ENCODE measurements at places on chromosomes 6 and 20.

DNA sequence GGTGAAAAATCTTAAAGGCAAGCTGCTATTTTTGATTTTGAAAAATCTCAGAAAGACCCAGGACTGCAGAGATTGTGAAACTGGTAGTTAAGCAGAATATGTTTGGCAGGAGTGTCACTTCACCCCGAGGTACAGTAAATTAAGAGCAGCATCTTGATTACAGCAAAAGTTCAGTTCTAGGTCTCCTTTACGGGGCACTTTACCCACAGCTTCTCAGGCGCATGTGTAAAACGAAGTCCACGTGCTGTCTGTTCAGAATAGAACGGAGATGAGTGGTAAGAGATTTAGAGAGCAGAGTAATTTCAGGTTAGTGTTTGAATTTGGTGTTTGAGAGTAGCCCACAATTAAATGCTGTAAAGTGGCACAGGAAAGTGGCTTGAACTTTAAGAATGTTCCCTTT is 84.0 kb downstream of the FARS2 start:
- DNase-seq, result no peak

GRCh38 chr6:38459291-38459690 is 180.4 kb downstream of the BTBD9 start:
- no peak for DNase-seq

DNA sequence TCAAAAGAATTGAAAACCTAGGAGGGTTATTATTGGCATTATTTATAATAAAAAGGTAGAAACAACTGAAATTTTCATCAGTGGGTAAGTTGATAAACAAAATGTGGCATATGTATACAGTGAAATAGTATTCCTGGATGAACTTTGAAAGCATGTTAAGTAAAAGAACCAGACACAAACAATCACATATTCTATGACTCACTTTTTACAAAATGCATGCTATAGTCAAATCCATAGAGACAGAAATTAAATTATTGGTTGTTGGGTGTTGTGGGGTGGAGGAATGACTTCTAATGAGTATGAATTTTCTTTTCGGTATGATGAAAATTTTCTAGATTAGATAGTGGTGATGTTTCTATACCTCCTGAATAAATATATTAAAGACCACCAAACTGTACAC is 94.6 kb downstream of the LRRC1 start:
- DNase-seq, result no peak

- no peak for DNase-seq
Measured at GRCh38 chr20:1263853-1264252, 2.2 kb upstream of the SNPH start.

GRCh38 chr20:51596668-51597388 is 54.3 kb upstream of the NFATC2 start:
- DNase-seq, result no peak

DNA sequence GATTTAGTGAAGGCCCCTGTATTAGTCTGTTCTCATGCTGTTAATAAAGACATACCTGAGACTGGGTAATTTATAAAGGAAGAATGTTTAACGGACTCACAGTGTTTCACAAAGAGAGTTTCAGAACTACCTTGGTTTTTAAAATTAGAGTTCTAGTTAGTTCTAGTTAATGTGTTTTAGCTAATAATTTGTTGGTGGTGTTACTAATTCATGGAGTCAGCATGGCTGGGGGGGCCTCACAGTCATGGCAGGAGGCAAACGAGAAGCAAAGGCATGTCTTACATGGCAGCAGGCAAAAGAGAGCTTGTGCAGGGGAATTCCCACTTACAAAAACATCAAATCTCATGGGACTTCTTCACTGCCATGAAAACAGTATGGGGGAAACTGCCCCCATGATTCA is 12.0 kb upstream of the SLC17A3 start:
- DNase-seq, result no peak

GRCh38 chr6:73042892-73043291 is 182.4 kb downstream of the KHDC1L start:
- DNase-seq, result no peak

GRCh38 chr6:12693122-12693521 is 23.4 kb upstream of the PHACTR1 start:
- no peak for DNase-seq

DNA sequence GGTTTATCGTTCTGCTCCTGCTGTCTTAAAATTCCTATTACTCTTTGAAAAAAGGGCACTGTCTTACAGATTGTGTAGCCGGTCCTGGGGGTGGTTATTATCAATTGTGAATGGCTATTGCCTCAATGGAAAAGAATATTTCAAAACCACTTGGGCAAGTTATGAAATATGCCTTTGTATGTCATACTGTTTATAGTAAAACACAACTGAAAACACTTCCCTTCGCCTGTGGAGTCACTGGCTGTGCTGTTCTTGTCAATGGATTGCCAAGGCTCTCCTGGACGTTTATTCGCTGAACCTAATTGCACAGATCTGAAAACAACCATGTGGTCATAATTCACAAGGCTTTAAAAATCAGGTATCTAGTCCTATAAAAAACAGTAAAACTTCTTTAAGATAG is 47.8 kb upstream of the TAGAP start:
- DNase-seq, result no peak

GRCh38 chr6:156779206-156780094 is 2.3 kb downstream of the ARID1B start:
- peak; percentile 68 for DNase-seq

GRCh38 chr6:81843302-81843701 is 90.8 kb upstream of the TENT5A start:
- DNase-seq, result no peak

GRCh38 chr6:2111162-2111677 is 134.2 kb downstream of the GMDS start:
- DNase-seq, result peak; percentile 53

- DNase-seq, result no peak
Measured at GRCh38 chr6:13044390-13044789, 283.9 kb downstream of the TBC1D7 start.

DNA sequence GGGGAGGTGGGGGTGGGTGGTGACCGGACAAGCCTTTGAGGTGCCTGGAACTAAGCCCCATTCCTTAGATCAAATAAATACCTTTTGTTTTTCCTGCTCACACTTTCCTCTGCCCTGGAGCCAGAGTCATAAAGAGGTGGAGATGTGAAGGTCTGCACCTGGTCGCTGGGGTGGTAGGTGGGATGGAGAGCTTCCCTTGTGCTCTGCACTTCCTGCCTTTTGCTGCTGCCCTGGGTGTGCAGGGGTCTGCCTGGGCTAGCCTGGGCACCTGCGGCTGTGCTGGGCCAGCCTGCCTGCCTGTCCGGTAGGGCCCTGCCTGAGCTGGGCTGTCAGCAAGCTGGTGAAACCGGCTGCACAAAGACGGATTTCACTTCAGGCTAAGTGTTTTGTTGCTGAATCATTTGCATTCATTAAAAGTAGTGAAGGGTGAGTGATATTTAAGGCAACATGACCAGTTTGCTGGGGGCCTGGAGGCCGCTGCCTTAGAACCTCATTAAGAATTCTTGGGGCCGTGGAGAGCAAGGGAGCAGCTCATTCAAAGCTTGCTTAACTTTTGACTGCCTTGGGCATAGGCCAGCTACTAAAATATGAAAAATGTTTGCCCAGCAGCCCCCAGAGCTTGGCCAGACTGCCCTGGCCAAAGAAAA is 20.5 kb downstream of the PTK7 start:
- DNase-seq, result no peak

- DNase-seq, result no peak
Measured at GRCh38 chr6:155994086-155994485, 538.4 kb upstream of the NOX3 start.

DNA sequence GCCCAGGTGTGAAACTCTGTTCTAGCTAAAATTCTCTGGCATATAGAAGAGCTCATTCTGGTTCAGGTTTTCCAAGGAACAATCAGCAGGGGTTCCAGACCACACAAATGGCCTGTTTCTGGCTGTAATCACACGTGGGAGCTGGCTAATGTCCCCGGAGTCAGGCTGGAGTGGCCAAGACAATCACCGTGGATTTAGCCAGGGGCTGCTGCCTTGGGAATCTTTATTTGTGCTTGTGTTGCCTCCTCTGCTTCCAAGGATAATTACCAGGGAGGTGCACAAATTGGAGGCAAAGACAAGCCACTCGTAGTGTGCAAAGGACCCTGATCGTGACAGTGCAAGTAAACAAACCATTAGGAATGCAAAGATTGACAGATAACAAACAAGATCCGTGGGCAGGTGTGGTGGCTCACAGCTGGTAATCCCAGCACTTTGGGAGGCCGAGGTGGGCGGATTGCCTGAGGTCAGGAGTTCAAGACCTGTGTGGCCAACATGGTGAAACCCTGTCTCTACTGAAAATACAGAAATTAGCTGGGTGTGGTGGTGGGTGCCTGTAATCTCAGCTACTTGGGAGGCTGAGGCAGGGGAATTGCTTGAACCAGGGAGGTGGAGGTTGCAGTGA is 77.3 kb downstream of the KCNB1 start:
- no peak for DNase-seq

GRCh38 chr6:138415125-138415524 is 11.1 kb downstream of the HEBP2 start:
- DNase-seq, result no peak

DNA sequence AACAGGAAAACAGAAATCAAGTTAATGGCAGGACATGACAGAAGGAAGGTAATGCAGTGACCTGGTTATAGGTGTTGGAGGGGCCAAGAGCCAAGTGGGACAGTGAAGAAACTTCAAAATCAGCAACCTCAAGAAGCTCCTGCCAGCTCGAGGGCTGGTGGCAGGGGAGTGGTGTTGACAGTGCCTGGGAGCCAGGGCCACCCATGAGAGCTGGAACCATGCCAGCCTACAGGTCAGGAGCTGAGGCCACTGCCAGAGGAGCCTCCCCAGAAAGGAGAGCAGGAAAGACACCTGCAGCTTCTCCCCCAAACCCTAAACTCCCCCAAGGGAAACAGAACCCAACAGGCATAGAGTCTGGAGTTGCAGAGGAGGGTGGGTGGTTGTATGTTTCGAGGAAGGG is 262.1 kb downstream of the LRFN2 start:
- no peak for DNase-seq

DNA sequence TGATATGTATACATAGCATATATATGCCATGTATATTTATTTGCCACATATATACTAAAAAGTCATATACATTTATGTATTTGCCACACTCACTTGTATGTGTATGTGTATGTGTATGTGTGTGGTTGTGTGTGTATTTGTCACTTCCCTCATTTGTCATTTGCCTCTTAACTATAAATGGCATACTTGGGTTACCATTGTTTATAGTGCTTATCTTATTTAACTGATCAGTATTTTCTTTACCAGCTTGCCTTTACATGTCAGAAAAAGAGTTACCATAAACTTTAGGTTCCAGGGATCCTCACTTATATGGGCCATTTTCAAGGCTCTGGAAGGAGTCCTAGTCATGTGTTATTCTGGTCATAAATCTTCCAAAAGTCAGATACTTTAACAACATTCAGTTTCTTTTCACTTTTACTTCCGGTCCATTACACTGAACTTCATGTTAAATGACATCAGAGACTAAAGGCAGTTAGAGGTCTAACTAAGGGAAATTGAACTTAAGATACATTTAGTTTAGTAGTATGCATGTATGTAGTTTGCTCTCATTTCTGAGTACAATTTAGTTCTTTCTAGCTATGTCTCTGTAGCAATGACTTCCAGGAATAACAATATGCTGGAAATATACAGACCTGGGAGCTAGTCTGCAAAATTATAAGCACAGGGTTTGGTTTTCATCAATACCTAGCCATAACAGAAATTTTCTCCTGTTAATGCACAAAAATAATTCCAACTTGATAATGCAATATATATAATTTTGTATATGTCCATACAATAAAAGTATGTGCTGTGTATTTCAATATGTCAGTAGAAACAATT is 33.7 kb upstream of the HIVEP1 start:
- DNase-seq, result peak; percentile 25

Data from GM20000 (cell line).